ENCODE measurements at places on chromosomes 1 and 21.

- peak; percentile 69 for DNase-seq
Observed at GRCh38 chr21:14773777-14774345, 227.7 kb upstream of the SAMSN1 start.

DNA sequence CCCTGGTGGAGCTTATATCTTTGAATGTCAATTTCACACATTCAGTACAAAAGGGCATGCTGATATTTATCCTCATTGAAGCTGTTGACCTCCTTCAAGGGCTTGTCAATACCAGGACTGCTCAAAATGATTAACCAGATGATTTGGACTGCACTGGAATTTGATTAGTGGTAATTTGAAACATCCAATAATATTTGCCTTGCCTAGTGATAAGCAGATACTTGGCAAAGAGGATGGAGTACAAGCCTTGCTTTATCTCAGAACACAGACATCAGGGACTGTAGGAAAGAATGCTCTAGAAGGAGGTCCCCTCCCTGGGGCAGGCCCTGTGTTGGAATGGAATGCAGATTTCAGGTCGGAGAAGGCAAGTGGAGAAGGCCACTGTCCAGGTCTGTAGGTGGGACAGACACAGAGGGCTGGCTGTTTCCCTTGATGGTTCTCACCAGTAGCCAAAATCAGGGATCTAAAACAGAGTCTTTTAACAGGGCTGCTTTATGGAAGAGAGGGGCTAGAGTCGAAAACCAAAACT, 64.8 kb upstream of the ZNF648 start:
- no peak for DNase-seq

GRCh38 chr1:83086346-83086745, 912.6 kb downstream of the TTLL7 start:
- DNase-seq: no peak

GRCh38 chr1:244235157-244235556, 184.1 kb downstream of the ZBTB18 start:
- no peak for DNase-seq

DNA sequence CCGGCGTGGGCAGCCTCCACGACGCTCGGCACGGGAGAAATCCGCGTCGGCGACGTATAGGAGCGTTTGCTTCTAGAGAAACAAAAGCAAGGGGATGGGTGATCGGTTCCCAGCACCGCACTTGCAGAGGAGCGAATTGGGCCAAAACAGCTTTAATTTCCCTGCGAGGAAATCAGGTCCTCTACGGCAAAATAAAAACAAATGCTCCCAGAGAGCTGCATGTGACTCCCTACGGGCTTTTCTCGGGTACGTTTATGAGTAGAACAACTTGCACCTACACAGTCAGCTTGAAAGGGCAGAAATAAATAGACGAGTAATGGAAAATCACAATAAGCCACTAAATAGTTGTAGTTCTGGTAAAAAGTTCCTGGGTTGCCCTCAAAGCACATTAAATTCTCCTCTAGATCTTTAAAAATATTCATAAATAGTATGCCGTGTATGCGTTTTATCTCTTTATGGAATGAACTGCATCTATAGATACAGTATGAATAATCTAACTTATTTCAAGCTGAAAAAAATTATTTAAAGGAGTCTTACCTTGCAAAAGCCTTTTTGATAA, 1.2 kb downstream of the NHLH2 start:
- no peak for DNase-seq

All from natural killer cell (primary cell).